ENCODE measurements at places on chromosomes 3 and 15.

- peak; percentile 24 for DNase-seq
Measured at GRCh38 chr15:38354315-38354929, 99.5 kb upstream of the FAM98B start.

DNA sequence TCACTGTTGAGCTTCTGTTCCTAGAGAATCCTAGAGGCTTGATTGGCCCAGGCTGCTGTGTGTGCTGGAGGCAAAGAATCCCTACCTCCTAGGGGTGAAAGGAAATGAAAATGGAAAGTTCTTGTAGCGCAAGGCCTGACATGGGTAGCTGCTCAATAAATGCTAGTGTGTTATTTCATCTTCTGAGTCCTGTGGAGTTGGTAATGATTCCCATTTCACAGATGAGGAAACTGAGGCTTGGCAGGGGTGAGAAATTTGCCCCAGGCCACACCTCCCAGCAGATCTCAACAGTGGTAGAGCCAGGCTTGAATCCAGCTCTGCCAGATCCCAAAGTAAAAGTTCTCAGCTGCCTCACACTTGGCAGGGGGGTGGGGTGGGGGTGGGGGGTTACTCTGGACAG, 26.1 kb downstream of the HDAC11 start:
- DNase-seq: no peak

- no peak for DNase-seq
Measured at GRCh38 chr3:159170436-159171003, 368.7 kb downstream of the MFSD1 start.

DNA sequence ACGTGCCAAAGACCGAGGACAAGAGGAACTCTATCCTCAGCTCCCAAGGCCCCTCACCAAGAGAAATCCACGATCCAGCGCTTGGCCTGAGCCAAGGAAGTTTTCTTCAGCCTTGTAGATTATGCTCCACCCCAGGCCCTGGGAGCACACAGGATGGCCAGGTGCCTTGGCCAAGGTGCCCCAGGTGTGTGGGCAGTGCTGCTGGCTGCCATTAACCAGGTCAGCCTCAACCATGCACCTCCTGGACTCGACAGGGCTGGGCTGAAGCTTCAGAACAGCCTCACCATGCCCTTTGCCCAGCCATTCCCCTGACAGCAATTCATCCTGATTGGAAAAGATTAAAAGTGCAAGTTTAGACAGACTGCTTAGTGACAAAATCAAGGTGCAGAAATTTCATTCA, 10.9 kb upstream of the MESP1 start:
- no peak for DNase-seq

DNA sequence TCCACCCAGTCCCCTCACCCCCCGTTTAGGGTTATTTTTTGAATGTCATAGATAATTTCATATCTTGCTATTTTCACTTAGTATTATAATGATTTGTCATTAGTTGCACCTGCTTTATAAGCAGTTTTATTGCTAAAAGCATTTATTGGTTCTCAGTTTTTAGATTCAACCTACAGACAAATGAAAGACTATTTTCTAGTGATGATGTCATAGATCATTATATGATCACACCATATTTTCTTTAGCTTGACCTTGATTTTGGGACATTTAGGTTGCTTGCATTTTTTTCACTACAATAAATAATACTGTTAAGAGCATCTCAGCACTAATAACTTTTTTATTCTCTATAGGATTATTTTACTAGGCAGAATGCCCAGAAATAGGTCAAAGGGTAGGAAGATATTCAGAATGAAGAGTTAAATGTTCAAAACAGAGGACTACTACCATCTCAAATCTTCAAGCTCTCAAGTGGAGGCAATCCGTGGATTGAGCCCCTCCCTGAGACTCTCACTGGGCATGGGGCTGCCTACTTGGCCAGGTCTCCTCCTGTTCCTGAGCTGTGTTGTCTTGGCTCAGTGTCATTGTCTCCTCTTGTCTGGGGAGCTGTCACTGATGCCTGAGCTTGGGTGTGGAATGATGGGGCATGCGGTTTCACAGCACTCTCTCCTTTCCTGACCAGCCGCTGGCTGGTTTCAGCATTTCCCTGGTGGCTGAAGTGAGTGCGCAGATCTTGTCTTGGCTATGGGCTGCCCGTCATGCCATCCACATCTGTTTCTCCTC, 28.4 kb downstream of the CHCHD6 start:
- no peak for DNase-seq

- no peak for DNase-seq
Measured at GRCh38 chr3:181264486-181264885, 274.9 kb upstream of the DNAJC19 start.

DNA sequence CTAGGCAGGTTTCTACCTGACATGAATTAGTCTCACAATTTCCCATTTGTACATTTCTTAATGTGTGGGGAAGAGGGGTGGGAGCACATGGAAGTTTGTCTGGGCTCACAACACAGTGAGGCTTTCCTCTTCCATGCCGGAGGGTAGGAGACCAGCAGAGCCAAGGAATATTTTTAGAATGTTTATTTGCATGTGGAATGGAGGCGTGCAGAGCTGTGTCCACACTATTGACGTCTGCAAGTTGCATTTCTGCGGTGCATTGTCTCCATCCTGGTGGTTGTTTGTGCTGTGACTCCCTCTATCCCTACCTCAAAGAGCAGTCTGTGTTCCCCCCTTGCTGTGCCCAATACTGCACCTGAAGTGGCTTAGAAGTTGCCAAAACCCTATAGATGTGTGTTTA, 103.1 kb upstream of the LRTM1 start:
- no peak for DNase-seq

- DNase-seq: no peak
Measured at GRCh38 chr3:8734137-8734878, 706 bp downstream of the CAV3 start.

DNA sequence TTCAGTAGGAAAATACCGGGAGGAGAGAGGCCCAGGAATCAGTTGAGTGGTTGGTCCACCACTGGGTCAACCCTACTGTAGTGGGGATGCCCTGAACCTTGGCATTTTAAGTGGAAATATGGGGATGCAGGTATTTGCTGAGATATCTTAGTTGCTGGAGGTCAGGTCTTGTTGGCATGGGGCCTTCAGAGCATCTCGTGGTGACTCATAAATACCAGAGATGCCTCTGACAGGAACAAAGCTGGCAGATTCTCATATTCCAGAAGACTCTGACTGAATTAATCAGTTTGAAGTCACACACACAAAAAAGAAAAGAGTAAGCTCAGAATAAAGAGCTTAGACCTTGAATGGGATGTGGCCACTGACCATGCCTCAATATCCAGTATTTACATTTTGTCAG, 91.6 kb downstream of the CACNA2D3 start:
- DNase-seq: no peak

- DNase-seq: no peak
Measured at GRCh38 chr3:81214631-81215030, 546.8 kb downstream of the GBE1 start.

DNA sequence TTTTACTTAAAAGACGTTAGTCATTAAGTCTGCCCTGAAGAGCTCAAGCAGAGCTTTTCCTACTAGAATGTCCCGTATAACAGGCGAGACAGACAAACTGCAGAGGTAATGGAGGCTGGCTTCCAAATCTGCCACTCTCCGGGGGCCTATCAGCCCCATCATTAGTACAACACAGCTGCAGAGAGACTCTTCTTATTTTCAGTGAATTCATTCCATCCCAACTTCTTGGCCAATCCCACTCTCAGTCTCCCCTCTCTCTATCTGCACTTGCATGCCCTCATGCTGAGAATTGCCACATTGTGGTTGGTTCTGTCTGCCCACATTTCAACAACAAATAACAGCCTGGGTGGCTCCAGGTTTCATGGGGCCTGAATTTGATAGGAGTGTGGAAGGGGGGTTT, 412.7 kb downstream of the ERC2 start:
- no peak for DNase-seq

DNA sequence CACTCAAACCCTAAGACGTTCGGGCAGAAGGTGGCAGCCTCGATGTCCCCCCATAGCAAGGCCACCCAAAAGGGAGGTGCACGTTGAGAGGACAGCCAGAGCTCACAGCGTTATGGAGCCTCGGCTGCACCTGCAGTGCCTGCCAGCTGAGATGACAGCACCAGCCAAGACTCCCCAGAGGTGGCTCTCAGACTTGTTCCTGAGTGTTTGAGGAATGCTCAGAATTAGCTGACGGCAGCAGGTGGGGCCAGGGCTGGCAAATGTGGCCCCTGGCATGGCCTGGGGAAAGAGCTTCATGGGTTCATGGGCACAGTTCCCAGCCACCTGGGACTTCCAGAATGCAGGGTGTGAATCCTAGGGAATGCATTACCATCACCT, 177.8 kb downstream of the KLF13 start:
- DNase-seq: no peak

DNA sequence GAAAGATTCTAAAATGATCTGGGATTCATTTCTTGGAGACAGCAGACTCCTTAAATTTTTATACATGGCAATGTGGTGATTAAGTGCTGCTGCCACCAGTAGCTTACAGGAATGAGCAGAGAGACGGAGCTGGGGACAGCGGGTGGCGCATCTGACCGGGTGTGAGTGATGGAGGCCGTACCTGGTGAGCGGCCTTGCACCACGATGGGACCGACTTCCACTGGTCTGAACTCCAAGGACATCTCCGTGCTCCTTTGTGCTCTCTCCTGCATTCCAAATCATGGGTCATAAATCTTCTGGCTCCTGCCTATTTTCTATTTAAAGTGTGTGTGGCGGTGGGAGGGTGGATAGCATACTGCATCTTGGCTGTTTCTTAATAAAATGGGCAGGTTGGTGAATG, 262.6 kb downstream of the ABHD5 start:
- DNase-seq: no peak

DNA sequence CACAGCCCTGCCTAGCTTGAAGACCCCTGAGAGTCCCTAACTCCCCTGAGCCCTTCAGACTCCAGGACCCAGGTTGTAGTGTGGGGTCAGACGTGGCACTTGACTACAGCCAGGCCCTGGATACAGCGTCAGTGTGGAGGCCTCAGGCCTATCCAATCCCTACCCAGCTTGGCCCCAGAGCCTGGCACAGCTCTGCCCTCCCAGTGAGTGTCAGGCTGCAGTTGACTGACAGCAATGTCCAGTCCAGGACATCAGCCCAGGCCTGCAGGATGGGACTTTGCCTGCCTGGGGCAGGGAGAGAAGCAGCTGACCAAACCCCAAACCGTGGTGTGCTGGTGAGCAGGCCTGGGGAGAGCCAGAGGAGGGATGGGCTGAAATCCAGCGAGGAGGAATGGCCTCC, 27.3 kb downstream of the KLF13 start:
- DNase-seq: no peak

- DNase-seq: no peak
Measured at GRCh38 chr3:81742581-81742980, 18.9 kb downstream of the GBE1 start.

- DNase-seq: no peak
Measured at GRCh38 chr3:127487196-127487595, 103.3 kb downstream of the TPRA1 start.

DNA sequence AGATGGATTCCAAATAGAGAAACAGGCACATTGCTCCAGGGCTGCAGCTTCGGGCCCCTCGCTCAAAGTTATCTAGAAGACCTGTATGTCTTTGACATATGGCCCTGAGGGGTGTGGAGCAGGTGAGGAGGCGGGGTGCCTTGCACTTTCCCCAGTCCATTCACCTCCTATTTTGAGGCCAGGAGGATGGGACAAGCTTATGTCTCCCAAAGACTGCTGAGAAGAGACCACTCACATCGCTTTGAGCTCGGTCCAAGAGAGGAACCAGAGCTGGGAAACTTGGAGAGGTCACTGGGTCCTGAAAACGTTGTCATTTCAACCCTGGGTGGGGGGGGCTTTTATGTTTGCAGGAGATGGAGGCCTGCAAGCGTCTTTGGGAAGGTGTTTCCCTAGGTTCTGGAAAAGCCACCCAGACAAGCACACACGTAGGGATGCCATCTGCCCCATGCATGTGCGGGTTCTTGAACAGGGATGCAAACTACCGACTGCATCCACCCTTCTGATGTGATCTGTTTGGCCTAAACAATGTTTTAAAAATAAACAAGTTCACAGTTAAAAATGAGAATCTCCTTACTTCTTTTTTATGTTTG, 33.7 kb upstream of the SYNM start:
- no peak for DNase-seq

All from effector memory CD4-positive, alpha-beta T cell (primary cell).